ENCODE measurements at places on chromosomes 5 and 9. TPM values are rescaled to one million over a fixed set of nuclear protein-coding genes. Genes with fewer than 3 reads are reported as not detected.

DNA sequence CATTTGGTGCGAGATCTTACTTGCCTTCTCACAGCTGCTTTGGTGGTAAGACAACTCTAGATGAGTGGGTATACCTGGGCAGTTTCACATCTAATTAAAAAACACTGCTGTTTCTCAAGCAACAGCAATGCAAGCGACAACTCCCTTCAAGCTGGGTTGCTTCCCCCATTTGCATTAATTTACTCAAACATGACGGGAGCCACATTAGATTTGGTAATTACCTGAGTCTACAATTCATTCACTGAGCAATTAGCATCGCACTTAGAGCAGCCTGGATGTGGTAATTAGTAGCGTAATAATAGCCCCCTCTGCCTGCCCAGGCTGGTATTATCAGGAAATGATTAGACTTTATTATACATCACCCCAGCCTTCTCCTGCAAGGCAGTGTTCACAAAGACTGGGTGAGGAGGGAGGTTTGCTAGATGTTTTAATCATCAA, 73.4 kb downstream of the FBXO38 start:
- no peak for DNase-seq

DNA sequence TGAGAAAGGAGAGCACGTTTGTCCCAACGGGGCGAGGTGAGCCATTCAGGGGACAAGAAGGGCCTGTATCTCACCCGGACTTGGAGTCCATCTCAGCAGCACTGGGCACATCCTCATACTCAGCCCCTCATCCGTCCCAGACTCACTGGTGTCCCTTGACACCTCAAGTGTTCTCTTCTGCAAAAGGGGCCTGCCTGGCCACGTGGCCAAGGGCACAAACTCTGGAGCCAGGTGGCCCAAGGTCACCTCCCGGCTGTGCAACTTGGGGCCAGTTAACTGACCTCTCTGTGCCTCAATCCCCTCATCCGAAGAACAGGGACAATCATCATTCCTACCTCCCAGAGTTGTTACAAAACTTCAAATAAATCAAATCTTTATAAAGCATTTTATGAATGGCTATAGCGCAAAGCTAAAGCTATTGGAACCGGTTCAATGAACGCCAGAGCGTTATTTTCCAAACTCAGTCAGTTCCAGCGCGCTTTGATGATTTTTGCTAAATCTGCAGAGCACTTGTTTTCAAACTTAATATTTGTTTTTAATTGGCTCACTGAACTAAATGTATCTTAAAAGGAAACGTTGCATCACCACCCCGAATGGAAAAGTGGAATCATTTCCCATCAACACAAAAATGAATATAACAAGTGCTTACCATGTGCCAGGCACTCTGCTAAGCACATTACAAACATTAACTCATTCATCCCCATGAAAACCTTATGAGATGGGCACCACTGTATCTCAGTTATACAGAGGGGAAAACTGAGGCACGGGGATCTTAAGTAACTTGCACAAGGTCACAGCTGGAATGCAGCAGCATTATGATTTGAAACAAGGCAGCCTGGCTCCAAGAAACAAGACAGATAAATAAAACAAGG, 49.3 kb downstream of the DUSP1 start:
- DNase-seq: no peak

- no peak for DNase-seq
These were observed 219.7 kb upstream of the CD180 start for GRCh38 chr5:67416133-67416937.

DNA sequence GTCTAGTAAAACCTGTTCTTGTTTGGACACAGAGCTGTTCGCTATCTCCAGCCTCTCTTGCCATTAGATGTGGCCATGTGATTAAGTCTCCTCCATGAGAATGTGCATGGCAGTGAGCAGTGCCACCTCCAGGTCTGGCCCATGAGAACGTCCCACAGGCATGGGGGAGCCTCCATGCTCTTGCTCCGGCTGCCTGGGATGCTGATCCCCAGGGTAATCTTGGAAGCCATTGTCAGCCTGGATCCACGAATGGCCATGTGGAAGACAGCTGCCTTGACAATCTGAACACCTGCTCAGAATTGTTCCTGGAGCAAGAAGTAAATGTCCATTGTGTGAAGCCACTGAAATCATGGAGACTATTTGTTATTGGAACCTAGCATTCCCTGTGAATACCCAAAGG, 83.5 kb downstream of the FSTL4 start:
- DNase-seq: no peak

Gene LRRC19
- total RNA-seq: not detected

- DNase-seq: no peak
These were observed 289.1 kb upstream of the EDIL3 start for GRCh38 chr5:84673785-84674184.
